Activated CD4-positive, alpha-beta T cell treated with anti-CD3 and anti-CD28 coated beads for 48 hours (primary cell): ENCODE measurements at places on chromosomes 16 and 17.

DNA sequence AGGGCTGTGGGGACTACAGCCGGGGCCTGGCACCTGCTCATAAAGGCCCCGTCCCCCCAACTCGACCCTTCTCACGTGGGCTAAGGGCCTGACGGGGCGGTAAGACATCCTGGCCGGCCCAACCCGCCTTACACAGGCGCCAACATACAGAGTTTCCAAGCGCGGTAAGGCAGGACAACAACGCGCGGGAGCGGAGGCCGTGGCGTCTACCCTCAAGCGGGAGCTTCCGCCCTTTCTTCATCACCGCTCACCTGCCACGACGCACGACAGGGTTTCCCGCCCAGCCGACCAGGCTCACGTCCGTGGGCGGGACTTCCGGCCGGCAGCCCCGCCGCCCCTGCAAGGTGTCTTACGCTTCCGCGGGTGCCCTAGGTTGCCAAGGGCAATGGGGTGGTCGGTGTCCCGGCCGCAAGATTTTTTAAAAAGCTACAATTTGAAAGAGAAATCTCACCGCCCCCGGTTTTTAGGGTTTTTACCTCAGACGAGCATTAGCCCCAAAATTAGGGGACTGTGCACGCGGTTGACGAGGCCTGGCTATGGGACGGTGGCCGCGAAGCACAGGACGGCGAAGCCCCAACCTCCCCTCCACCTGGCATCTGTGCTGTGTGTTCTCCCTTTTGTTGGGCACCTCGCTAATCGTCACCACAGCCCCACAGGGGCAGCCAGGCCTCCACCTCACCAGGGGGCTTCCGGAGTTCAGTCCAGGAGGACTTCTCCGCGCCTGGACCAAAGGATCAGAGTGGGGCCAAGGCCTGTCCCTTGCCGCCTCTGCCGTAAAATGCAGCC lies at the start of gene TERB1:
TSS of gene TERB1 (minus strand) at position 265 of the 786 bp plus-strand sequence. CDS start 4,786 bp downstream, outside the sequence.
- DNase-seq, result no peak

DNA sequence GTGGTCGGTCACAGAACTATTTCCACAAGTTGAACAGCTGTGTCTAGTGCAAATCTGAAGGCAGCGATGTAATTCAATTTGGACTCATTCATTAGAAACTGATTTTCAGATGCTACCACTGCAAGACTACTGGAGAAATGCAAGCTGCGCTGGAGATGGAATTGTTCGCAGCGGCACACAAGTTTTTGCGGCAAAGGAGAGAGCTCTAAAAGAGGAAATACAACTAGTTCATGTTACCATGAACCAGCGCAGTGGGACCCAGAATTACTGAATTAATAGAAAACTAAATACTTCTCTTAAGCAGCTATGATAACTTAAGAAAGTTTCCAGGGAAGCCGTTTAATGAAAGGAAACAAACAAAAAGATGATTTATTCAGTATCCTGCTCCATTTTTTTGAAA lies 1.9 kb downstream of the CREBBP start:
- no peak for DNase-seq

DNA sequence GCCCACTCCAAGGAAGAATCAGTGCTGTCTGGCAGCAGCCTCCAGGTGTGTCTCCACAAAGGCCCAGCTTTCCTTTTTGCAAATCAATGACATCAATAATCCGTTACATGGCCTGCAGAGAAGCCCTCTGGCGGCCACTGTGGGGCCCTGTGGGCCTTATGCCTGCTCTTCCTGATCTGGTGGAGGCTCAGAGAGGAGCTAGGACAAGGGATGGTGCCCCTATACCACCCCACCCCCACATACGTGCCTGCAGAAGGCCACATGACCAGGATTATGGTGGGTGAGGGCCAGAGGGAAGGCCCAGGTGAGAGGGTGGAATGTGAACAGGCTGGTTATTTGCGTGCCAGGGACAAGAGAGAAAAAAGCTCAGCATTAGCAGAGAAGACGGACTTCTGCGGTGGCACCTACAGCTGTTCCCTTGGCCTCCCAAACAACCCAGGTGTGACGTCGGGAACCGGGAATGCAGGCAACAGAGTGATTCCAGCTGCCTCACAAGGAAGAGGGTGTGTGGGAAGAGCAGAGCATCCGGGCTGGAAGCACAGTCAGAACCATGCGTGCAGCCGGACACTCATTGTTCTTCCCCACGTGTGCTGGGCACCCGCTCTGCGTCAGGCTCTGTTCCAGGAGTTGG lies 22.5 kb downstream of the EIF4A3 start:
- no peak for DNase-seq

DNA sequence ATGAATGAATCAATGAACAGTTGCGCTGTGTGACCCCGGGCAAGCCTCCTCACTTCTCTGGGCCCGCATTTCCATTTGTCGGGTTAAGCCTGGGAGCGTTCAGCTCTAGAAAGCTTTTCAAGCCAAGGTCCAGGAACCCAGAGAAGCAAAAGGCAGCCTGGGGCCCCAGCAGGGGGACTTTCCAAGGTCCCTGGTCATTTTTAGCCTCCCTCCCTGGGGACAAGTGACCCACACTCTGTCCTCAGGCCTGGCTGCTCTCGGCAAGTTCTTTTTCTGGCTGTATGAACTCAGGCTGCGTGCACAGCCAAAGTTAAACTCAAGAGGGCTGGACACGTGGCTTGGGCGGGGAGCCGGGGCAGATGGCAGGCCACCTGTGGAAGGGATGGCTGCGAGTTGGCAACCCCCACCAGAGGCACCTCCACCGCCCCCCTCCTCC lies 41.4 kb upstream of the CIBAR2 start:
- DNase-seq, result no peak

- DNase-seq, result no peak
These were observed 69.6 kb downstream of the MARF1 start for GRCh38 chr16:15573274-15573895.

GRCh38 chr16:1466968-1467521 lies 7.8 kb downstream of the CLCN7 start:
- no peak for DNase-seq

- no peak for DNase-seq
These were observed 14.5 kb downstream of the ZFPM1 start for GRCh38 chr16:88467541-88467944.

DNA sequence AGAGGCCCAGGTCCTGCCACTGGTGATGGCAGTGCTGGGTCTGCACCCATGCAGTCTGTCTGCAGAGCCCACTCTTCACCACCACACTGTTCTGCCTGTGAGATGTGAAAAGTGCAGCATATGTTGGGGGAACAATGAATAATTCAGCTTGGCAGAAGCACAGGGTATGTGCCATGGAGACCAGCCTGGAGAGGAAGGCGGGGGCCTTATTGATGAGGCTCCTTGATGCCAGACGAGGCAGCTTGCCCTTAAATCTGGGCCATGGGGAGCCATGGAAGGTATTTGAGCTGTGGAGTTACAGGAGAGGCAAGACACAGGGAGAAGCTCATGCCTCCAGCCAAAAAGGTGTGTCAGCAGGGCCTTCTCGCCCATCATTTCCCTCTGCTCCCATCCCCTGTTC lies 124.7 kb downstream of the C16orf78 start:
- DNase-seq, result no peak

- no peak for DNase-seq
These were observed 92.6 kb downstream of the CACNG3 start for GRCh38 chr16:24348545-24349290.

DNA sequence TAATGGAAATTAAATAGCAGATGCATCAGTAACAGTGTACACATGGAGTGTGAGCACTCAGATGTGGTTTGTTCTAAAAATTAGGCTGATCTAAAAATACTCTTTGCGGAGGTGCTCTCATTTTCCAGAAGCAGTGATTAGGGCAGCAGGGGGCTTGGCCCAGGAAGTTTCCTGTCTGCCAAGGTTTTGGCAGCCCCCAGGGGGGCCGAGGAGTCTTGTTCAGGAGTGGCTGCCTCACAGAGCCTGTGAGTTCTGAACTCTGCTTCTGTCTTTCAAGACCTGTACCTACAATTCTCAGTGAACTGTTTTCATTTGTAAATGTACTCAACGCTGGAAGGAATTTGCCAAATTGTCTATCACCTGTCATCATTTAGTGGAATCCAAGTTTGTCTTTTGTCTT lies 388.4 kb upstream of the CDH11 start:
- no peak for DNase-seq

DNA sequence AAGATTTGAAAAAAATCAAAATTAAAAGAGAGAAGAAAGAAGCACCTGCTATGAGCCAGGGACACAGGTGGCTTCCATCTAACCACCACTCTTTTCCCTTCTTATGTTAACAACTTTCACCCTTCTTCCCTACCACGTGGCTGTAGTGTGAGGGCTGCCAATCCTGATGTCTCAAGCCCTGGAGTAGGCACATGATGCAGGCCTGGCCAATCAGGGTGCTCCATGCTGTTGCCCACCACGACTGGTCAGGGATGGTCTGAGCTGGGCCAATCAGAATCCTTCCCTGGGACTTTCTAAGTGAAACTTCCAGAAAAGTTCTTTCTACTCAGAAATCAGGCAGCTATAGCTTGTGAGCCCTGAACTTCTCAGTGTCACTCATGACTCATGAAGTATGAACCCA lies 140.7 kb downstream of the SDK2 start:
- no peak for DNase-seq

DNA sequence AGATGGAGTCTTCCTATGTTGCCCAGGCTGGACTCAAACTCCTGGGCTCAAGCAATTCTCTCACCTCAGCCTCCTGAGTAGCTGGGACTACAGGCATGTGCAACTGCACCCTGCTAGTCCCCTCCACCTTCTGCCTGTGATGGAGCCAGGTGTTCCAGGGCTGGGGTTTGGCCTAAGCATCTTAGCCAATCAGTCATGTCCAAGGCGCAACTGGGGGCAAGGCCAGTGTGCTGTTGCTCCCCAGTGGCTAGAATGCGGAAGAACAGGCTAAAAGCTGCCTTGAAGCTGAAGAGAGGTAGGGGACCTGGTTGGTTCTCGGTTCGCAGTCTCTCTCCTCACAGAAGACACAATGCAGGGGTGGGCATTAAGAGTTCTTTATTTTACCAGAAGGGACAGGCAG lies 18.6 kb downstream of the FLOT2 start:
- DNase-seq, result peak; percentile 31

DNA sequence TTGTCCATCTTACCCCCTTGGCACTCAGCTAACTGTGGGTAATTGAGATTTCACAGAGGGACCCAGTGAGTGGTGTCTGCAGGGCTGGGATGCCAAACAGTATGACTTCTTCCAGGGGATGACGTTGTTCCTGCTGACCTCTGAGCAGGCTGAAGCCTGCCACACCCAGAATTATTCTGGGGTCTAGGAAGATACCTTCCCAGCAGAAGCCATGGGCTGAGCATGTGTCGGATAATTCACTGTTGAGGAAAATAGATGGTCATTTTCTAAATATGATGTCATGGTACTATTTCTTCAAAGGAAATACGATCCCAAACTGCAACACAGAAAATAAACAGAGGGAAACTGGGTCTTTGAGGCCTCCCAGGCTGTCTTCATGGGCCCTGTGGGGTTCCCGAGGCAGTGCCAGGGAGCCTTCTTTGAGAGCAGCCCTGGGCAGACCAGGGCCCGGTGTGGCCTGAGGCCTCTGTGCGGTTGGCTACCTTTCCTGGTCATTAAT lies 17.4 kb downstream of the WNT9B start:
- DNase-seq, result no peak

DNA sequence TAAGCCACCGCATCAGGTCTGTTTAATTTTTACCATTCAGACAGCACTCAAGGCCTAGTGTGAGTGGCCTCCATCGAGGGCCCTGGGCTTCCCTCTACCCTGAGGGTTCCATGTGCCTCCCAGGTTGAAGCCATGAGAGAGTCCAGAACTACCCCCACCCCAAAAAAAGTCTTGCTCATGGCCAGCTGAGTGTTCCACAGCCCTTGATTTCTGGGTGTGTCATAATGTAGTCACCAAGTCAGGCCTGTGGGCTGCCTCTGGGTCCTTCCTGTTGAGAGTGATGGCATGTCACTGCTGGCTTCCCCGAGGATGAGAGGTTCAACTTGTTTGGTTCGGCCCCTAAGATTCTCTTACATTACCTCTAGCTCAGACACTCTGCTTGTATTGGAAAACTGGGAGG lies 100.6 kb downstream of the PITPNC1 start:
- peak; percentile 75 for DNase-seq

- DNase-seq, result no peak
These were observed 79.2 kb upstream of the LGALS9 start for GRCh38 chr17:27551701-27552248.

- no peak for DNase-seq
These were observed 78.5 kb upstream of the ELAC2 start for GRCh38 chr17:13096291-13096690.

DNA sequence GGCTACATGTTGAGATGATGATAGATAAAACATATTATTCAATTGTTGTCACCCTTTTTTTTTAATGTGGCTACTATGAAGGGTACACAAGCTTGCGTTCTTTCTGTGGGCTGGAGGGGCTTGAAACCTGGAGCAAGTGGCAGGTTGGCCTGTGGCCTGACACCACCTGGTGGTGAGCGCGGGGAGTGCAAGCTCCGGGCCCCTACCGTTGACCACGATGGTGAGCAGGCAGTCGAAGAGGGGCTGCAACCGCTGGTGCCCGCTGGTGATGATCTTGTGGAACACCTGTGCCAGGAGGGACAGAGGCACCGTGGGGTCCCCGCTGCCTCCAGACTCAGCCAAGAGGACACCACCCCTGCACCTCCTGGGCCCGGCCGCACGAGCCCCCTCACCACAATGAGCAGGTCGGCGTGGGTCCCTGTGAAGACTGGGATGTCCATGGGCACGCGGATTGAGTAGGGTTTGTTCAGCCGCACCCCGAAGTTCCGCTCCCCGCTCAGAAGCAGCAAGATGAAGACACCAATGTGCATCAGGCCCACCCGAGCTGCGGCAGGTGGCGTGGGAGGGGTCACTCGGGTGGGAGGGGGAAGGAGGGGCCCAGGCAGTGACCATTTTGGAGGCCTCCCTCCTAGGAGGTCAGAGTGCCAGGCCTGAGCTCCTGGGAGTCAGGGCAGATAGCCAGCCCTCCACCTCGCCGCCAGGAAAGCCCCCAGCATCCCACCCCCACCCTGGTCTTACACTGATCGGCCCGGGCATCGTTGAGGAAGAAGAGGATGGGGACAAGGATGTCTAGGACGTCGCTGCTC lies 14.4 kb downstream of the HID1 start:
- peak; percentile 89 for DNase-seq

DNA sequence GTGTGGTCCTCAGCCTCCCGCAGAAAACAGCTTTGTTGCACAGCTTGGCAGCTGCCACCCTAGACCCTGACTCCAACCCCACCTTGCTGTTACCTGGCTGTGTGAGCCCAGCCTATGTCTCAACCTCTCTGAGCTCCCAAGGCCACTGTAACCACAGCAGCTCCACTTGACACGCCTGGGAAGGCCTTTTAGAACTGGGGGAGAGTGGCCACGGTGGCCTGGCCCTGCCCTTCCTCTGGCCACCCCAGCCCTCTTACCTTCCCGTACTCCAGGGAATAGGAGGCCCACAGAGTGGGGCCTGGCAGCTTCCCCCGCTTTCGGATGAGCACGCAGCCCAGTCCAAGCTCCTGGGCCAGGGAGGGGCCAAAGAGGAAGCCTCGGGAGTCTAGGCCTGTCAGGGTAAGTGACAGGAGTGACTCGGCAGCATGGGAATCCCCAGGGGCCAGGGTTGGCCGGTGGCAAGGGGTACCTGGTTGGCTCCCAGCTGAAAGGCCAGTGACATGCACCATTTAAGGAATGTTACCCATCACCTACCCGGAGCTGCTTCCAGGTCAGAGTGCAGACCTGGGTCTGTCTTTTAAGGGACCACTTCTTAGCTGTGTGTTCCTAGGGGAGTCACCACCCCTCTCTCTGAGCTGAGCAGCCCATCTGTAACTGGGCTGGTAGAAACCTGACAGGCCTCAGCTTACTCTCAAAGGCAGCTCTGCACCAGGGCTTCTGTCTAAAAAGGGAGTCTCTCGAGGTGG lies 1.4 kb downstream of the APRT start:
- peak; percentile 70 for DNase-seq
